ENCODE measurements at places on chromosomes 6 and 20.

DNA sequence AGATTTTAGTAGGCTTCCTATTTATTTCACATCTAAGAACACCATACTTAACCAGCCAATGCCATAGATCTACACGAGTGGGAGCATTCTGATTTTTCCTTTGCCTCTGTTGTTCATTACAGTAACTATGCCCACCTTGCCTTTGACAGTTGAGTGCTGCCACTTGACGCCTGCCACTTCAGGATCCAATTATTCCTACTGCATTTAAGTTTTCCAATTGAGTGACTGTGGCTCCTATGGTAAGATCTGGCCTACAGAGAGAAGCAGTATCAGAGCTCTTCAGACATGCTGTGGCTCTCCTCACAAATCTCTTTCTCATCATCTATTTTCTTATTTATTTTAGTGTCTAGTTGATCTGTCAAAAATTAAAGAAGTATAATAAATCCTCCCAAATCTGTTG lies 403.0 kb upstream of the SPTLC3 start:
- DNase-seq, result no peak

- DNase-seq, result no peak
These were observed 41.8 kb downstream of the SLC22A23 start for GRCh38 chr6:3415082-3415453.

GRCh38 chr6:121437851-121438651 lies 2.6 kb downstream of the GJA1 start:
- DNase-seq, result no peak

DNA sequence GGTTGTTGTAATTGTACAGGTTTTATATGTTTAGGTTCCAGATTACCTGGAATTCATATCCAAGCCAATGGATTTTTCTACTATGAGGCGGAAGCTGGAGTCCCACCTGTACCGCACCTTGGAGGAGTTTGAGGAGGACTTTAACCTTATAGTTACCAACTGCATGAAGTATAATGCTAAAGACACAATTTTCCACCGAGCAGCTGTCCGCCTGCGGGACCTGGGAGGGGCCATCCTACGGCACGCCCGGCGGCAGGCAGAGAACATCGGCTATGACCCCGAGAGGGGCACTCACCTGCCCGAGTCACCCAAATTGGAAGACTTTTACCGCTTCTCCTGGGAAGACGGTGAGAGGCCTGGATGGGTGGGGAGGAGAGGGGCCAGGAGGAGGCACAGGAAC lies 13.6 kb downstream of the BRPF3 start:
- DNase-seq, result no peak

GRCh38 chr6:1347161-1347560 lies 35.3 kb downstream of the FOXQ1 start:
- no peak for DNase-seq

- DNase-seq, result no peak
These were observed 151.2 kb upstream of the AKAP12 start for GRCh38 chr6:151088599-151088935.

GRCh38 chr6:112304680-112305079 lies 42.5 kb upstream of the RFPL4B start:
- DNase-seq, result no peak

DNA sequence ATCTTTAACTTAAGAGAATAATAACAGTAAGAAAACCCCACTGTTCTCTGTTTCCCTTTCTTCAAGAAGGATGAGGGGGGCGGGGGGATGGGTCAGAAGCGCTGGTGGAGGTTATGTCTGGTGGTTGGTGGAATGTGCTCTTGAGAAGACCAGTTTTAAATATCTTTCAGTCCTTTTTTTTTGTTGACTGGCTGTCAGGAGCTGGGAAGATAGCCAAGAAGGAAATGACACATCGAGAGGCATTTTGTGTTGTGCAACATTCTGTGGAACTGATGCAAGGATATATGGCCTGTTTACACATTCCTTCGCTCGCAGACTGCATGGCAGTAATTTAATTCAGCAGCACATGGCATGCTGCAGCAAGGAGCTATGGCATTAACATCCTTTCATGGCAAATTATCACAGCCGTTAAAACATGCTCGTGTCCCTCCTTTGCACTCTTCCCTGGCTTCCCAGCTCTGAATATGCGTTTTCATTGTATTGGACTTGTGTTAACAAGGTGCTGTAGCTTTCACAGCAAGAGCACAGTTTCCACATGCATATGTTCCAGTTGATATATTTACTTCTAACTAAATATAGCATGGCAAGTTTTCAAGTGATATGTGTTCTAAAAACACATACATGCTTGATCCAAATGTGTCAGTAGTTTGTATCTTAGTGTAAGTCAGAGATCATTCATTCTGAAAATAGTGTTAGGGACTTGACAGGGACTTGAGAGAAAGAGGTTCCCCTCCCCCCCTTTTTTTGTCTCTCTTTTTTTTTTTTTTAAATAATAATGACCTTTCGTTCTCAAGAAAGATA lies 68.2 kb upstream of the SUPT3H start:
- DNase-seq, result peak; percentile 31

- DNase-seq, result no peak
These were observed 24.2 kb upstream of the SIRPA start for GRCh38 chr20:1870792-1871550.

- DNase-seq, result no peak
These were observed 393.0 kb upstream of the PLCB4 start for GRCh38 chr20:8675896-8676295.

DNA sequence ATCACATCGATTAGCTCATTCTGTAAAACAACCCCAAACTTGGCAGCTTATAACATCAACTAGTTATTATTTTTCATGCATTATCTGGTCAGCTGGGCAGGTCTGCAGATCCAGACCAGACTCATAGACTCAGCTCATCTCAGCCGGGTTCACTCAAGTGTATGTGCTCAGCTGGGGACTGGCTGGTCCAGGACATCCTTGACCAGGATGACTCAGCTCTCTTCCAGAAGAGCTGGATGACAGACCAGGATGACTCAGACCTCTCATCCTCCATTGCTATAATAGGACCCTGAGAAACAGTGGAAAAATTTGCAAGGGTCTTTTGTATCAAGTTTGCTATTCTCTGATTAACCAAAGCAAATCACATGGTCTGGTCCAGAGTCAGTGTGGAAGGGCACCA lies 312.5 kb upstream of the PLCB4 start:
- no peak for DNase-seq

GRCh38 chr20:58898629-58899408 lies 46.3 kb downstream of the GNAS start:
- DNase-seq, result no peak

- no peak for DNase-seq
These were observed 166.3 kb upstream of the EEF1E1 start for GRCh38 chr6:8268606-8269005.

GRCh38 chr20:49279677-49280462 lies 2.0 kb upstream of the ZNFX1 start:
- DNase-seq, result no peak

GRCh38 chr6:6007366-6008088 lies 802 bp upstream of the NRN1 start:
- no peak for DNase-seq

- no peak for DNase-seq
These were observed 61.9 kb upstream of the JARID2 start for GRCh38 chr6:15183979-15184378.

All from CD4-positive, alpha-beta T cell treated with Interleukin-6 at 100 ng/mL for 8 hours (primary cell).